ENCODE measurements at places on chromosomes 6 and 20.

DNA sequence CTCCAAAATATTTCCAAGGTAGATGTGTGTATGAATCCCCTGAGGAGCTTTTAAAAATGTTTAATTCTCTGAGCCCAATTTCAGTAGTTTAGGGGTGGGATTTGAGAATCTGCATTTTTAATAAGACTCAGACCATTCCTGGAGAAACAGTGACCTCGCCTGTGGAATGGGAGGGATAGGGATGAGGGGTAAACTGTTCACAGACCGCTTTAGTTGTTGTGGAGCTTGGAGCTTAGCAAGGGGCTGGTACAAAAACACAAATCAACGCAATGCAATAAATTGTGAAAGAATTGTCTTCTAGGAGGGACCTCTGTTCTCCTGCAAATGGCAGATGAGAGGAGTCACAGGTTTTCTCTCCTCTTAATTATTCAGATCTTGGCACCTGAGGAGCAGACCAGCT lies 239.3 kb upstream of the SULF2 start:
- DNase-seq: no peak

GRCh38 chr20:4809707-4810106 lies 88.0 kb downstream of the PRND start:
- peak; percentile 21 for DNase-seq

GRCh38 chr20:62370807-62371587 lies 3.9 kb upstream of the LAMA5 start:
- DNase-seq: no peak

DNA sequence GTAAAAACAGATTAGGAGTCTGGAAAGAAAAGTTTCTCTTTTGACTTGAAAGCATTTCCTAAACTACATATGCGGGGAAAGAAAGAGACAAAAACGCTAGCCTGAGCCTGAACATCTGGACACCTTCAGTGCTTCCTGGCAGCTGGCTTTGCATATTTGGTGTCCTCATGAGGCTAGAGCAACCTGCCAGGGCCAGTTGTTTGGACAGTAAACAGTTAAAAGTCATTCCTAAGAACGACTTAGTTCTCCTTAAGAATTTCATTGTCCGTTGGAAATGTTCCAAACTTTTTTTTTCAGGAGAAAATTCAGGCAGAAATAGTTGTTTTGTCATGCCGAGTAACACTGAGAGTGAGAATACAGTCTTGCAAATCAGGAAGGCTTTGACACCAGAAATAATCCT lies 199.8 kb downstream of the SMOC2 start:
- DNase-seq: no peak

DNA sequence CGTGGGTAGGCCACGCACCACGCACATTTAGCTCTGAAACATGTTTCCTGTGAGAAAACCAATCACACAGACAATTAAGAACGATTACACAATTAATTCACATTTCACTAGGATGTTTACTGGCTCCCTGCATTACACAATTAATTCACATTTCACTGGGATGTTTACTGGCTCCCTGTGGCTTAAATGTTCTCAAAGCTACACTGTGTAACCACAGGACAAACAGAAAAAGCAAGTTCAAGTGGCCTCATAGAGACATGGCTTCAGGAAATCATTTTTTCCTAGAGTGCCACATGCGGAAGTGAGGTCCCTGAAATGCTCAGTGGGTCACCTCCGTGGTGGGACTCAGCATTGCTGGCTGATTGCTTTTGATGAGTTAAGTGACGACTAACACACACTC lies 61.7 kb upstream of the XRN2 start:
- no peak for DNase-seq

DNA sequence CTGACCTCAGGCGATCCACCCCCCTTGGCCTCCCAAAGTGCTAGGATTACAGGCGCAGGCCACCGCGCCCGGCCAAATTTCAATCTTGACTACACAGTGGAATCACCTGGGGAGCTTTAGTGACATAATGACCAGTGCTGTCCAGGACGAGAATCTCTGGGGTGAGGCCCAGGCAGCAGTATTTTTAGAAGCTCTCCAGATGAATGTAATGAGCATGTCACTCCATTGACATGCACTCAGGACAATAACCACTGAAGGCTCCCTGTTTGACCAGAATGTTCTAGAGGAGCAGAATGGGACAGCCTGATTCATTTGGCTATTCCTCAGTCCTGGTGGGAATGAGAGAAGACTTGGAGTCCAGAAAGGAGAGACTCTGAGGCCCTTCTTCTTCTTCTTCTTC lies 39.2 kb downstream of the SRSF3 start:
- no peak for DNase-seq

- DNase-seq: no peak
These were observed 23.5 kb downstream of the SNAP25 start for GRCh38 chr20:10242166-10242565.

DNA sequence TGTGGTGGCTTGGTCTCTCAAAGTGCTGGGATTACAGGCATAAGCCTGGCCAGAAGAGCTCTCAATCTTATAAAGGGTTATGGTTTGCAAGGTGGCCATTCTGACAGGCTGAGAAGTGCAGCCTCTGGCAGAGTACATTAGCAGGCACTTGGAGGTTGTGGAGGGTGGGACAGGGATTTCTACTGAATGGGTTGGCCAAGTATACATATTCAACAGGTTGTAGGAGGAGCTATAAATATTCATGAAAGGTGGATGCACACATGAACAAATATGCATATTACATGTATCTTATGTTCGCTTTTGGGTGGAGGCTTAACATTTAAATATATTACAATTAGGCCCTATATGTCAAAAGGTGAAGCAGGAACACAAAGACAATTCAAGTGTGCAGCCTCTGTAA lies 20.0 kb upstream of the KCNK5 start:
- DNase-seq: no peak

DNA sequence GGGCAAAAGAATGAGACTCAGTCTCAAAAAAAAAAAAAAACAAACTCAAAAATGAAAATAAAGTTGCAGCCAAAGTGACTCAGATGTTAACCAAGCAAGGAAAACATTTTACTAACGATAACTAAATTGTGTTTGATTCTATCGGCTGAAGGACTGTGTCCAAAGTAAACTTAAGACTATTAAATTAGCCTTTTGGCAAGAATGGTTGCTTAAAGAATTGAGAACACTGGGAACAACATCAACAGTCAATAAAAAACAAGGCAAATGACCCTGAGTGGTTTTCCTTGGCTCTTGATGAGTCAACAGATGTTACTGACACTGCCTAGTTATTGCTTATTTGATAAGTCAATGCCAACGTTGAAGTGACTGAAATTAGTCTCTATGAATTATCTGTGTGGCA lies 36.7 kb downstream of the POU3F2 start:
- no peak for DNase-seq

DNA sequence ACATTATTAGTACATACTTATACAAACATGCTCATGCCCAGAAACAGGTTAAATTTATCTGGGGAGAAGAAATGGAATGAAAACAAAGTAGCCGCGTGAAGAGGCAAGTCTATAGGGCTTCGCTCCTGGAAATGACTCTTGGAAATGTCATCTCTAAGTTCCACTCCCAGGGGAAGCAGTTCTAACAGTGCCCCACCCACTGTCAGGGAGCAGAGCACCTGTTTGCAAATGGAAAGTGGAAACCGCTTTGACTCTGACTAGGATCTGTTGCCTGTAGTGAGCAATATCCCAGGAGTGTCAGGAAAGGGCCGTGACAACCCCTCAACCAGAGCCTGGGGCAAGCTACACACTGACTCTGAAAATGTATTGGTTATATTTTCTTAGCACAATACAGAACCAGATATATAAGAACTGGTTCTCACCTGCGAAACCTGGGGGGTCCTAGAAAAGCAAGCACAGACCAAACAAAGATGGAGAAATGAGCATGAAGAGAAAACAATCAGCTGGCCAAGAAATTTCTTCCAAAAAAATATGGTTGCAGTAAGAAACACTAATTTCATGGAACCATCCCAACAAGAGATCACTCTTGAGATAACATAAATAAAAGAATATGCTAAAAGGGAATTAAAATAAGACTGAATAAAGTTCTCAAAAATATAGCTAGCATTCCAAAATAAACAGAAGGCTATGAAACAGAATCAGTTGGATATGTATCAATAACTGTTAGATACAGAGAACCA lies 47.5 kb upstream of the CRISP1 start:
- DNase-seq: no peak

DNA sequence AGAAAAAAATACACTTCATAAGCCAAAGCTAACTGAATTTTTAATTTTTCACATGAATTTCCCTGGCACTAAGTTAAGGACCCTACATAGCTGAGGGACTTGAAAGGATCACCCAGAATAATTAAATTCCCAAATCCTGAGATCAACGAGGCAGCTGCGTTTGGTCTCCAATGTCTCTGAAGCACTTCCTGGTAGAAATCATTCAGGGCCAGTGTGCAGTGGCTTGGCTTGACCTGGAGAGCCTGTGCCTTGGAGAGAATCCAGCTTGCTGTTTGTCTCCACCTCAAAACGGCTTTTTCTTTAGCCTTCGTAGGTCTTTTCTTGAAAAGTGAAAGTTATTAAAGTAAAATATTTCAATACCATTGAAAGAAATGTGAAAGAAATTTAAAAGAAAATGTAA lies 92.4 kb downstream of the SMOC2 start:
- DNase-seq: no peak

- DNase-seq: no peak
These were observed 70.3 kb downstream of the HUS1B start for GRCh38 chr6:586553-586952.

DNA sequence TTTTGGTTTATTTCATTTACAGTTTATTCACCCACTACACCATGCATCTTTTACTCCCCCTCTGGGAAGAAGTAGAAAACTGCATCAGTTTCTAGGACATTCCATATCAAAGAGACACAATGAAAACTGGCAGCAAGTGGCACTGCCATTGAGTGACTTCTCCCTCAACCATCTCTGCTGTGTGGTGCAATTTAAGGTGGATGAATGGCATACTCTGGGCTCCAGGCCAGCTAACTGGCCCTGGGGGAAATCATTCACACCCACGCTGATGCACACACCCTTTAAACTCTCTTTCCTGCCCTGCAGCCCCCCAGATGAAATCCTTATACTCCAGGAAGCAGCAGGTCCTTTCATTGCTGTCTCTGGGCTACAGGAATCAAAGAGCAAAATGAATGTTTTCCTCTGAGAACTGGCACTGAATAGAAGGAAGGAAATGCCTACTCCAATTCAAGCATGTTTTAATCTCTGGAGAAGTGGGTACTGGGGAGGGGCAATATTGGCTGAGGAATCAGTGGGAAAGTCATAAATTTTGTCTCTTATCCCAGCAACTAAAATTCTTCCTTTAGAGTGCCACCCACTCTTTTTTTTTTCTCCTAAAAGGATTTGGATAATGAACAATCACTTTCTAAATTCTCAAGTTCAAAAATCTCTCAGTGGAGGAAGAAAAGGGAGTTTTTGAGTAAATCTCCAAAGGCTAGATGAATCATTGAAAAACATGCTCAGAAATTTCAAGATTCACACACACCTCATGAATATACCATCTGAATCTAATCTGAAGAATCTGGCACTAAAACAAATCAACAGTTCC lies 16.9 kb upstream of the RFPL4B start:
- DNase-seq: no peak
